Activated CD4-positive, alpha-beta T cell treated with anti-CD3 and anti-CD28 coated beads, Interleukin-2, amount 10 ng/mL, durations not matched to agents 7 days and 5 days (primary cell): ENCODE measurements at places on chromosomes 7 and 10.

- DNase-seq: peak; percentile 46
Measured at GRCh38 chr10:48800007-48800675, 115.5 kb downstream of the WDFY4 start.

DNA sequence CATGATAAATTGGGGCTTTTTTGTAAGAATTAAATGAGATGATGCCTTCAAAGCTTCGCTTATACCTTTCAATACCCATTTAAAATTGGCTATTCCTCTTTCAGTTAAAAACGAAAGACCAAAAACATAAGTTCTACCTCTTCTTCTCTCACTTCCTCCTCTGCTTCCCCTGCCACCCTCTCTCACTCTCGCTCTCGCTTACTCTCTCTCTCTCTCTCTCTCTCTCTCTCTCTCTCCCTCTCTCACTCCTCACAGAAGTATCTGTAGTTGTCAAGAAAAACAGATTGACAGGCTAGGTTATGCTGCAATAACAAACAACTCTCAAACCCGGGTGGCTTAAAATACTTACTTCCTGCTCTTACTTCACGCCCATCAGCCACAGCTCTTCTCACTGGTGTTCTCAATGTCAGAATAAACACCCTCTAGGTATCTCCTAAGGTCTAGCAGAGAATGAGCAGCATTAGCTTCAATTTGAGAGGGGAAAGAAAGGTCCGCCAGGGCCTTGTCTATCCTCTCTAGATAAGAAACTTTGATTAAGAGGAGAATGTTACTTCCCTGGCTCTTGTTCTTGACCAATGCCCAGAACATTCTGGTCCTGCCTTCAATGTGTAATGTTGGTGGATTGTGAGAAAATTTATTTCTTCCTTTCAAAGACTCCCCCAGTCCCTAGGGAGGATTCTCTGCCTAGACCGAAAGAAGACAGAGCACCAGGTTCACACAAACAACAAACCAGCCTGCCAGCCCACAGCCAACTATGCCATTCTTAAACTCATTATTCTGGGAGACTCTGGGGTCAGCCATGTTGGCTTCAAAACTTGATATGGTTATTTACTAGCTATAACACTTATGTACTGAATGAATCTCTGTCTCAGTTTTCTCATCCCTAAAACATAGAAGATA, 1028.7 kb downstream of the XPNPEP1 start:
- no peak for DNase-seq

GRCh38 chr7:116398672-116399071, 100.9 kb upstream of the CAV2 start:
- DNase-seq: no peak

GRCh38 chr10:59079386-59080226, 96.8 kb upstream of the PHYHIPL start:
- no peak for DNase-seq

- DNase-seq: peak; percentile 37
Measured at GRCh38 chr10:49594594-49594993, 15.5 kb upstream of the SLC18A3 start.

DNA sequence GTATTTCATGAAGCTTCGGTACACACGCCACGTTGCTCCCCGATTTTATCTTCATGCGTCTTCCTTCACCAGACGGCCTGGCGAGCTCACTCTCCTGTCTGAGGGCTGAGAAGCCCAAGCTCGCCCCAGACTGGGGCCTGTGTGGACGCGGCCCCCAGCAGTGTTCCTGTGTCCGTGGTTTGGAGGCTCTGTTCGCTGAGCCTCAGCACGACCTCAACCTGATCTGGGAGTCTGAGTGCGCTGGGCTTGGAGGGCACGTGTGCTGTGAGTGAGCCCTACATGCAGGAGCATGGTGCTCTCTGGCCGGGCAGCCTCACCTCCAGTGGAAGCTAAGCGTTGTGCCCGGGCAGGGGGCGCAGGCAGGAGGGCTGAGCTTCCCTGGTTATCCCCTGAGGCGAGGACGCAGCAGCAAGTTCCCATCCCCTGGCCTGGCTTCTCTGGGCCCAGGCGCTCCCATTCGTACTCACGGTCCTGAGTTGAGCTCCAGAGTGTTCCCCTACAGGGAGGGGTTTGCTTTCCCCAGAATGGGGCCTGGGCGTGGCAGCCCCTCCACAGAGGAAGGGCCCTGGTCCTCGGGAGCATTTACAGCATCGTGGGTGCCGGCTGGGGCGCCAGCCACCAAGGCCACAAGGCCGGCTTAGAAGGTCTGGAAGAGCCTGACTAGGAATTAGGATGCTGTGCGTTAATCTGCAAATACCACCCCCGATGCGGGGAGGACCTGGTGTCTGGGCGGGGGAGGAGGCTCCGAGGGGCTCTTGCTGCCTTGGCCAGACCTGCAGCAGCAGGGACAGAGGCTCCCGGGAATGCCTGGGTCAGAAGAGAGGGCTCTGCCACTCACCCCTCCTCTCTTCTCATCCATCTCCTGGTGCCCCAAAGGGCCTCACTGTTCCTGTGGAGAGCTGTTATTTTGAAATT, 400.6 kb downstream of the DNAJB6 start:
- no peak for DNase-seq

GRCh38 chr10:122559228-122559627, 1.3 kb upstream of the DMBT1 start:
- no peak for DNase-seq

DNA sequence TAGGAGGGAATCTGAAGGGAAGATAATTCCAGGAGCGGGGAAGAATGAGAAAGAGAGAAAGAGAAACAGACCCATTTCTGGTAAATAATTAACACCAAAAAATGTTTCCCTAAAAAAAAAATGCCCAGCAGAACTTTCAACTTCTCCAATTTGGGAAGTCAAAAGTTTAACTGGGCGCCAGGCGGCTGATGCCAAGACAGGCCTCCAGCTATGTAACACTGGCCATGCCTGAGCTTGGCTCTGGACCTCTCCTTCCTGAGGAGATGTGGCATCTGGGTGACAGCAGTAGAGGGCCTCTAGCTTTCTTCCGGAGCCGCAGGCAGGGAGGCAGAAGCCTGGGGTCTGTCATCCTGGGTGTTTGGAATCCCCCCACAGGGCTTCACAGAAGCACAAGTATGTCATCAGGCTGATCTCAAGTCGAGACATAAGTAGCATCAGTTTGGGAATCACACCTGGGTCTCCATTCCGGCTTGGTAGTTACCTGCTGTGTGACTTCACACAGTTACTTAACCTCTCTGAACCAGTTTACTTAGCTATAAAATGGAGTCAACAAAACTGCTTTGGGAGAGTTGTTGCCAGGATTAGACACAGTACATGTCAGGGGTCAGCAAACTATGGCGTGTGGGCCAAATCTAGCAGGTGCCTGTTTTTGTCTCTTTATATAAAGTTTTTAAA, 50.5 kb upstream of the TCF7L2 start:
- DNase-seq: no peak

GRCh38 chr7:31758755-31759154, 71.7 kb downstream of the PPP1R17 start:
- DNase-seq: no peak

DNA sequence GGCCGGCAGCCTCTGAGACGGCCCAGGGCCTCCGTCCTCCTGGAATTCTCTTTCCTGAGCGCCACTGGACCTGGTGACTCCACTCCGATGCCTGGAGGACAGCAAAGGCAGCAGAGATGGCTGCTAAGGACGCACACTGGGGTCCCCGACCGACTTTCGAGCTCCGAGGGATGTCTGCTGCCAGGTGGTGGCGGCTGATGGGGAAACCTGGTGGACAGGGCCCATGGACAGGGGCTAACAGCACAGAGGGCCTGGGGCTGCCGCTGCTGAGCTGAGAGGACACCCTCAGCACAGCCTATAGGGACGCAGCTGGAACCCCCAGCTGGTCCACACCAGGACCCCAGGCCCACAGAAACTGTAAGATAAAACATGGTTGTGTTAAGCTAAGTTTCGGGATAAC, 366.3 kb downstream of the DNAJB6 start:
- no peak for DNase-seq

DNA sequence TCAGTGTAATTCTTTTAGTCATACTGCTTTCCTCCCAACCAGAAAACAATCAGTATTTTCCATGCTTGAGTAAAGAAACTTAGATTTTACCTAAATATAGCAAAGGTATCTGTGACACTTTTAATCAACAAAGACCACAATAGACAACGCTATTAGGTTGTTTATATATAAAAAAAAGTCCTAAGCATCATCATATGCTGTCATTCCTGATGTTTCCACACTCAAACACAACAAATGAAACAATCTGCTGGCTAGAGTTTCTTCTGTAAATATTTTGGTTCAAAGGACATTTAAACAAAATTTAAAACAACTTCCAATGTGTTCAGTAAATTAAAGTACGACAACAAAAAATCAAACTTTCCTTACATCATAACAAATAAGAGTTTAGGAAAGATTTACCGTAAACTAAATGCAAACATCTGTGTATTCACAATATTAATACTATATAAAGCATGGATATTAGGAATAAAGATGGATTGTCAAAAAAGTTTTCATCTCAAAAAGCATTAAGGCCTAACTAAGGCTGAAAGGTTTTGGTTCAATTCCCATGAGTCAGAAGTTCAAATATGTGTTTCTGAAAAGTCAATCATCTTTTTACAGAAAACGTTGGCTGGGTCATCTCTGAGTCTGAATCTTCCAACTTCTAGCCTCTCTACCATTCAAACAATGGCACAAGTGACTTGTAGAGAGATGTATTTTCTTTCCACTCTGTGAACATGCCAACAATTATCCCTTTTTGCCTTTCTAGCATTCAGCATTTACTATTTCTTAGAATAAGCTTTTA, 157.1 kb downstream of the CRPPA start:
- no peak for DNase-seq

GRCh38 chr10:32346551-32347362, at the start of gene EPC1:
EPC1 (minus strand) TSS chr10:32347158; CDS start chr10:32346915, 243 bp downstream.
- peak; percentile 88 for DNase-seq

- DNase-seq: no peak
Measured at GRCh38 chr10:74704629-74705357, 121.6 kb upstream of the KAT6B start.

DNA sequence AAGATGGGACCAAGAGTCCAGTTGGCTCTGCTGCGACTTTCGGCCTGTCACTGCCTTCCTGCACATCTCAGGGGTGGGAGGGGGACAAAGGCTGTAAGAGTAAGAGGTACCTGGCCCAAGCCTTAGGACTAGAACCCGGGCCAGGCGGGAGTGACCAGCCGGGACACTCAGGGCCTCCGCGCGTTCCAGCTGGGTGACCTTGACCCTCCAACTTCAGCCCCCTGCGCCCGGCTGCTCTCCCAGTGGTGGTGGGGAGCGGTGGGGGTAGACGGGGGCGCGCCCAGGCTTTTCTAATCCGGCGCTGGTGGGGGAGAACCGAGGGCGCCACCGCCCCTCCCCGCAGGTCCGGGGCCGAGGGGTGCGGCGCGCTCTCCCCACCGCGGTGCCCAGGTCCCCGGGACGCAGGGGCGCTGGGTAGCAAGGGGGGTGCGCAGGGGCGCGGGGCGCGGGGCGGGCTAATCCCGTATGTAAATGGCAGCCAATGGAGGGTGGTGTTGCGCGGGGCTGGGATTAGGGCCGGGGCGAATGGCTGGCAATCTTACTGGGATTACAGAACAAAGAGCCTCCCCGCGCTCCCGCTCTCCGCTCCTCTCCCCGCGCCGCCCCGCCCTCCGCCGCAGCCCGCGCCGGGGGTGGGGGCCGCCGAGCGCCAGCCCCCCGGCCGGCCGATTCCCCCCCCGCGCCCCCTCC, at the start of gene GTF2IRD1:
Gene GTF2IRD1 (plus strand): TSS at position 585 of the 690 bp plus-strand sequence. CDS start 54,175 bp downstream, outside the sequence.
- peak; percentile 28 for DNase-seq

DNA sequence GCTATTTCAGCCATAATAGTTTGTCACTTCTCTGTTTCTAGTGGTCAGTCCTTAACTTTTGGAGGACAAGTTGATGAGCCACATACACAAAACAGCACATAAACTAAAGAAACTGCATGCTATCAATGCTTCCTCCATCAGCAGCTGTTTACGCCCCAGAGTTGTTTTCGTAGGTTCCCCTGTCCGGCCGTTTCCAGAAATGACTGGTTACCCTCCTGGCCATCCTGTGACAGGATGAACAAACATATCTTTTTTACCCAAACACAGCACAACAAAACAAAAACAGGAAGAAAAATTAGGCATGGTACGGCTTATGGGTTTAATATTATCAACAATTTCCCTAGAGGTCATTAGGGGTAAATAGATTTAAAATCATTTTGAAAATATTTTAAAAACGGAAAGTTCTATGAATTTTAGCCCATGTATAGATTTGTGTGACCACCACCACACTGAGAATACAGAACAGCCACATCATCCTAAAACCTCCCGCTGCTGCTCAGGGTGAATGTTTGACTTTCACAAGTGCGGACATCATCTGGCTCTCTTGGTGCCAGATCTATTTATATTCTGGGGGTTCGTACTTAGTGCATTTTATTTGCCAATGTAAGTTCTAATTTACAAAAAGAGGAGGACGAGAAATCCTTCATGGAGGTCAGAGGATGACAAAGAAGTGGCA, 74.8 kb downstream of the HIPK2 start:
- no peak for DNase-seq

GRCh38 chr7:75572396-75572795, 80.3 kb downstream of the SPDYE5 start:
- no peak for DNase-seq

GRCh38 chr10:49208996-49209395, 20.8 kb upstream of the TMEM273 start:
- no peak for DNase-seq

DNA sequence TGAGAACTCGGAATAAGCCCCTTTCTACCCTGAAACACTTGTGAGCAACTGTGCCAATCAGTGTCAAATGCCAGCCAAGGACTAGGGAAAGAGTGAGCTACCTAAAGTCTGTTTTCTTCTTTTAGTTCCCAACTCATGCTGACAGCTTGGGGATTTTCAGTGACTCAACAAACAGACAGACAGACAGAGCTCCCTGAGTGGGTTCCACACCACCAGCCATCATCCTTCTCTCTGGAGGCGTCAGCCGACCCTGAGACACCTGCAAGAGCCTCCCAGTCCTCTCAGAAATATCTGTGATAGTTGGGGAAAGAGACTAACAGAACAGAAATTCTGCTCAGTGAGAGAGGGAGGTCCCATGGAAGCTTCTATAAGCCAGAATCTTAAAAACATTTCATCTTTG, 49.5 kb downstream of the GATA3 start:
- DNase-seq: no peak

- no peak for DNase-seq
Measured at GRCh38 chr7:13987395-13987794, 2.1 kb downstream of the ETV1 start.

- DNase-seq: no peak
Measured at GRCh38 chr10:69709366-69709941, 79.4 kb downstream of the FAM241B start.

- no peak for DNase-seq
Measured at GRCh38 chr7:28435732-28436378, 23.5 kb downstream of the CREB5 start.

GRCh38 chr7:12715372-12716133, 28.1 kb downstream of the ARL4A start:
- DNase-seq: peak; percentile 21

- DNase-seq: no peak
Measured at GRCh38 chr7:104950006-104950405, 64.0 kb upstream of the KMT2E start.

DNA sequence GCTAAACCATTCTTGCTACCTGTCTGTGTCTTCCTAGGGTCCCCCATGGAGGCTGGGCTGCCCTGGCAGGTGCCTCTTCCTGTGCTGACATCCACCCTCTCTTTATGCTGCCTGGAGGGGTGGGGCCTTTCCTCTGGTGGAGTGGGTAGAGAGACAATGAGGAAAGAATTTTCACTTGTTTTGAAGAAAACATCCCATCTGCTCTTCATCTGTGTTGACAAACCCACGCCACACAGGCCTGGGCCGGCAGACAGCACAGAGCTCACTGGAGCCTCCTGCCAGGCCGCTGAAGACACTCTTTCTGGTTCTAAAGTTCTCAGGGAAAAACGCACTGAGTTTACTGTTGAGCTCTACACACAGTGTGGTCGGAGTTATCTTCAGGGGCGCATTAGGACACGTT, 328.2 kb downstream of the GLRX3 start:
- no peak for DNase-seq

GRCh38 chr7:49797987-49798660, 24.7 kb downstream of the VWC2 start:
- no peak for DNase-seq
